Activated CD8-positive, alpha-beta memory T cell treated with anti-CD3 and anti-CD28 coated beads for 1 hour (primary cell): ENCODE measurements at places on chromosomes 3 and 15.
A peak's percentile ranks its signal among the peaks of the same experiment; 100 is the strongest.

GRCh38 chr15:68797599-68798345 lies 22.9 kb downstream of the ANP32A start:
- no peak for DNase-seq

DNA sequence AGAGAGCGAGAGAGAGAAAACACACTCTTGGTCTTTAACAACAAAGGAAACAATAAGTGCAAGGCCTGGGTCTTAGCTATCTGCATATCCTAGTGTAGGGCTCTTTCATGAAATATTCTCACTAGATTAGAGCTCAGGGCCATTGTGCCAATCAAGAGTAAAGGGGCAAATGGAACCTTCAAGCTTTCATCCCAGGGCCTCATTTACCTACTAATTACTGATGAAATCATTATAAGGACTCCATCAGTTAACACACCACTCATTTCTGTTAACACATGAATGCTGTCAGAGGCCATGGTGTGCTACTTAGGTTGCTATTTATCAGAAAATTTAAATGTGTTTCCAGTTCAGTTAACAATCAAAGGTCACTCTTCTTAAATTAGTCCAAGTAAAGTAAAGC lies 597.8 kb downstream of the ROBO1 start:
- DNase-seq = no peak

- DNase-seq = no peak
Measured at GRCh38 chr15:88428053-88428452, 39.1 kb downstream of the MRPL46 start.

DNA sequence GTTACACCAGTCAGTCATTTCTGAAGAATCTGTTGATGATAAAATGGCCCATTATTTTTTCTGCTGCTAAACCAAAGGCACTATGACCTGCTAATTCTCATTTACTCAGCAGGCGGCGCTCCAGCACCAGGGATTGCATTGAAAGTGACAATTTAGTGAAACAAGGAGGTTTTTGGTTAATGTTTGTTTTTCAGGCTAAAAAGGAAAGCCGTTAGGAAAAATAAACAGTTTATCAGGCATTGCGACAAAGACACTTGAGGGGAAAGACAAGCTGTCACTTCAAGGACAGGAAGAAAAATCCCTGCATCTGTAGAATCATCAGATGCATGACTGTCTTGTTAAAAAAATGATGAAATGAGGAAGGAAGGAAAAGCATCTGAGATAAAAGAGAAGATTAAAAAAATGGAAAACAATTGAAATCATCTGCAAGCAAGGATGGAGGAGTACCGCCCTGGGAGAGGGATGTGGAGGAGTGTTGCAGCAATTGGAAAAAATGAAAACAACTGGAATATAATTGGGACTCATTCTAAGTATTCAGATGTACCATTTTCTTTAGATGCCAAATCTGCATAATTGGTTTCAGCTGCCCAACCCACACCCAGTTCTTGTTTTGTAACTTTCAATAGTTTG lies 54.0 kb downstream of the NR1D2 start:
- DNase-seq = peak; percentile 42

DNA sequence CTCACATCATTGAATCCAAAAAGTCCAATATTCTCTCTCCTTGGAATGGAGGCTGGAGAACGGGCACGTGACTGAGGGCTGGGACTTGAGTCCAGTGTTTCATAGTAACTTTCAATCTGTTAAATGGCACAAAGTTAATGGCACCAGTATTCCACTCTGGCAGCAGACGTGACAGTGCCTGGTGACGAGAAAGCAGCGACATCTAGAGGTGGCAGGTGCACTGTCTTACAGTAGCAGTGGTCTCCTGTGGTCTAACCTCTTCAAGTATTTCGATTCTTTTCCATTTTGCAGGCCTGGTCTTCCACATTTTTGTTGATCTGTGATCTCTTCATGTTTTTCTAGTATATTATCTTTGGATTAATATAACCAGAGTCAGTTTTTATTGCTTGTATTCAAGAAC lies 107.1 kb downstream of the OXSM start:
- no peak for DNase-seq

- no peak for DNase-seq
Measured at GRCh38 chr15:68031404-68031803, 22.7 kb upstream of the PIAS1 start.

- DNase-seq = no peak
Measured at GRCh38 chr3:78406396-78406795, 1361.4 kb downstream of the ROBO1 start.

DNA sequence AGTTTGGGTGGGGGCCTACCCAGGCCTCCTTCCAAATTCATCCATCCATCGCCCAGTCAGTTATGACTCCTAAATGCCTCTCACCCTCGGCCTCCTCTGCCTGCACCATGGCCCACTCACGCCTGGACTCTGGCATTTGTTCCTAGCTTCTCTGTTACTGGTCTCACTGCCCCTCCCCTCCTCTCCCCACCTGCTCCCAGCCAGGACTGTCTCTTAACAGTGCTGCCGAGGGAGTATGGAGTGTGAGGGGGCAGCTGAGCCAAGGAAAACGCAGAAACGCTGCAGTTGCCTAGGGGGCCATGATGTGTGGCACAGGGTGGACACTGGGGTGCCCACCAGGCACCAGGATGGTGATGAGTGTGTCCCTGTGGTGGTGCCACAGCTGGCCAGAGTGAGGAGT lies 3.1 kb downstream of the RCCD1 start:
- DNase-seq = no peak

GRCh38 chr3:183061391-183062172 lies 37.7 kb downstream of the MCCC1 start:
- DNase-seq = no peak
